ENCODE measurements at places on chromosomes 12 and 14.

- no peak for DNase-seq
Observed at GRCh38 chr12:106633451-106633823, 50.6 kb downstream of the RFX4 start.

DNA sequence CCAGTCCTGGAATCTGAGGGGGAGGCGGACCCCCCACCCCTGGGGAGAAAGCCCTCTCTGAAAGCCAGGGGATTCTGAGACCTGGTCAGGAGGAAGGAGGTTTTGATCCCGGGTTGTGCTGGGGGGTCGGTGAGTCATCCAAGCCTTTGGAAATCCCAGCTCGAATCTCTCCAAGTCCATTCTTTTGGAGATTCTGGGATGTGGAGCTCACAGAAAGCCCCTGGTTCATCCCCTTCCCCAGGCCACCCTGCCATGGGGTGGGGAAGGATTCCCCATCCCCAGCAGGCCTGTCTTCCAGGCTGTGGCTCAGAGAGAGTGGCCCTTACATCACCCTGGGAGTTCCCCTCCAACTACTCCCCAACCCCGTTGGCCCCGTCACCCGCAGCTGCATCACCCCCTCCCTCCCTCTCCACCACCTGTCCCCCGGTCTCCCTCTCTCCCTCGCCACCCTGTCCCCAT is 14.3 kb downstream of the EXOC3L4 start:
- no peak for DNase-seq

GRCh38 chr14:24238123-24238522 is 4.3 kb downstream of the TINF2 start:
- DNase-seq: no peak

- DNase-seq: no peak
Observed at GRCh38 chr12:127145929-127146789, 1120.8 kb upstream of the TMEM132C start.

DNA sequence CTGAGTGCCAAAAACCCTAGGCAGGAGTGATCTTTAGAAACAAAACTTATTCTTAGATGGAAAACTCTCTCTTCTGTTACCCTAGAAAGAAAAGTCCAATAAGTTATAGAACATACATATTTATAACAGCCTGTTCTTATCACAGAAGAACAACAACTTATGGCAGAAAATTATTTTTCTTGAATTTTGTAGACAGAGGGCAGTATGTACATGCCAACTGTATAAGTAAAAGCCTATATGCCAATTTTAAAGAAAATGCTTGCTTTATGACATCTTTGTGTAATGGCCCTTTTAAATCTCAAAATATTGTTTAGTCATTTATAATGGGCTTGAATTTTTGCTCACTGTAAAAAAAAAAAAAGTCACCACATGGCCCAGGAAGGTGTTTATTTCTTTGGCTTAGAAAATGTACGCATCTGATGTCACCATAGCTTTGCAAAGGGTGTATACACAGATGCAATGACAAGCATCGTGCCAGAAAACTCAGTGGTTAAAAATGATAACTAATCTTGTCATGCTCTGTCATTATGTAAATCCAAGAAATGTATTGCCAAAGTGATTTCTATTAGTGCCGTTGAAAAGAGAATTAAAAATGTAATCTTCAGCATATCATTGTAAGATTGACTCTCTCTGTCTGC is 38.3 kb upstream of the GRIP1 start:
- DNase-seq: no peak

DNA sequence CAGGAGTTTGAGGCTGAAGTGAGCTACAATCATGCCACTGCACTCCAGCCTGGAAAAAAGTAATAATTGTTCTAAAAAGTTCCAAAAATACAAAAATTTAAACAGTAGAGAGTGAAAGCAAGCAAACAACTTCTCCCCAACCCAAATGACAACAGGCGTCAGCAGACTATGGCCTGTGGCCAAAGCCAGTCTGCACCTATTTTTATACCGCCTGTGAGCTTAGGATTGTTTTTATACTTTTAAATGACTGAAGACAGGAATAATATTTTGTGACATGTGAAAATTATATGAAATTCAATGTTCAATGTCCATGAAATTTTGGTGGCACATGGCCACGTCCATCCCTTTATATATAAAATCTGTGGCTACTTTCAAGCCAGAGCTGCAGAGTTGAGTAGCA is 48.2 kb upstream of the TMCC3 start:
- no peak for DNase-seq

- no peak for DNase-seq
Observed at GRCh38 chr12:21416511-21417121, 20.8 kb upstream of the PYROXD1 start.

DNA sequence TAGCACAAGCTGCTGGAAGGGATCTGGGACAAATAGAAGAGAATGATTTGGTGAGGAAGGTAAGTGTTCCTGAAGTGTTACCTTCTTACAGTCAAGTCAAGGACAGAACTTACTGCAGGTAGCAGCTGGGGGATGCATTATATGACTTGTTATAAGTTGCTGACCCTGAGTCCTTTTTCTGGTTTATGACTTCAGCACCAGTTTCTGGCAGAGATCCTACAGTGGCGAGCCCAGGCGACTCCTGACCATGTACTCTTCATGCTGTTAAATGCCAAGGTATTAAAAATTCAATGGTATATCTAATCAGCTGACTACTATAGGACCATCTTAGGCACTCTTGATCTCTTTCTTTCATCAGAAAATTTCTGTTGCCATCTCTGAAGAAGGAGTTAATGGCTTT is 45.1 kb upstream of the ATF1 start:
- DNase-seq: no peak

- DNase-seq: no peak
Observed at GRCh38 chr12:55499810-55500252, 7.7 kb downstream of the OR6C68 start.

GRCh38 chr12:89994911-89995310 is 286.3 kb upstream of the ATP2B1 start:
- DNase-seq: no peak

GRCh38 chr14:65847075-65847847 is 434.7 kb downstream of the FUT8 start:
- no peak for DNase-seq

DNA sequence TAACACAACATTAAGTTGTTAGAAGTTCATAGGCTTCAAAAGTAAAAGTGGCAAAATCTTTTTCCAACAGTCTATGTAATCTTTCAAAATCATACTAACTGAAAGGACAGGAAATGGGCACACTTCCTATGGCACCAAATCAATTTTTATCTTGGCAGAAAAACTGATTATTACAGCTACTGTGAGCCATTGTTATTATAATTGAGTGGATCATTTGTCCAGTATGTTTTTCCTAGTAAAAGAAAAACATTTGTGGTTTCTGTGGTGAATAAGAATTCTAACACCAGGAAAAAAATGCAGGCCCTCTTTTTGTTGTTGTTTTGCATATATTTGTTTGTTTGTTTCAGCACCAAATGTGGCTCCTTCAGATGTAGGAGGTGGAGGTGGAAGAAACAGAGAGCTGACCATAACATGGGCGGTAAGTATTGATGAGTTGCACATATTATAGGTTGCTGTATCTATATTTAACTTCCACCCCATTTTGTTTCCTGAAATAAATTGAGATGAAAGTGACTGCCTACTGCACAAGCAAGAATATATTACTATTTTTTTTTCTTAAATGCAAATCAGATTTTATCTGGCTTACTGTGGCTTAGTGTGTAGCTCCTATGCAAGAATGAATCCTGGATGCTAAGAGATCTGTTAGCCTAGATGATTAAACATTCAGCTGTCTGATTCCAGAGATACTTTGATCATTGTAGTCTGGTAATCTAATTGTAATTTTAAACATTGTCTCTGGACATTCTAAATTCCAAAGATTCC is 174.1 kb upstream of the PDZRN4 start:
- no peak for DNase-seq

GRCh38 chr12:100401660-100402059 is 44.8 kb downstream of the SLC17A8 start:
- no peak for DNase-seq

DNA sequence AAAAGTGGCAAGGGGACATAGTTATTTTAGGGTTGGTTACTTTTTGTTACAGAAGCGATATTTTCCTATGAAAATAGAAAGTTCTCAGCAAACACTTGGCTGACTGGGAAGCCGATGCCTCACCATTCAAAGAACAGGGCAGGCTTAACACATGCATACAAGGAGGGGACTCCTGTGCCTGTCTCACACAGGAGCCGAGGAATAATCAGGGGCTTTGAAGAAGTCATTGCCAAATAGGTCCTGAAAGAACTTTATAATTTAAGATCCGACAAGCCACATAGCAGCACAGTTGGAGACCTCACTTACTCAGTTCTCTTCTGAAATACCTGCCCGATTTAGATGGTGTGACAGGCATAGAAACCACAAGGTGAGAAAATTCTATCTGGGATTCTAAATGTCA is 389.8 kb downstream of the EMP1 start:
- DNase-seq: no peak

DNA sequence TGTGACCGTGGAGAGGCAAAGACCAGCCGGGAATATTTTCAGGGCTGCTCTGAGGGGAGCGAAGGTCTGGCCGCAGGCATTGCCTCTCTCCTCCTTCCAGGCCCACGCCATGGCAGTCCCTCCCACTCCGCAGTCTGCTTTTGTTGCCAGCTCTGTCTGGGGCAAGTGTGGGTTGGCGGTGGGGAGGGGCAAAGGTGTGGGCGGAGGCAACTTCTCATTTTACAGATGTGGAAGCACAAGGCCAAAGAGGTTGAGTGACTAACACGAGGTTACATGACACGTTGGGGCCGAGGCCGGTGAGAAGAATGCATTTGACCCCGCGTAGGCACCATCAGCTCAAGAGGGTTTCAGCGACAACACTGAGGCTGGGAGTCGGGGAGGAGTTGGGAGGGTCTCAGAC is 6.1 kb upstream of the FAIM2 start:
- no peak for DNase-seq

- DNase-seq: no peak
Observed at GRCh38 chr12:28082096-28082495, 108.2 kb upstream of the CCDC91 start.

- no peak for DNase-seq
Observed at GRCh38 chr14:63492391-63492790, 50.8 kb downstream of the PPP2R5E start.

DNA sequence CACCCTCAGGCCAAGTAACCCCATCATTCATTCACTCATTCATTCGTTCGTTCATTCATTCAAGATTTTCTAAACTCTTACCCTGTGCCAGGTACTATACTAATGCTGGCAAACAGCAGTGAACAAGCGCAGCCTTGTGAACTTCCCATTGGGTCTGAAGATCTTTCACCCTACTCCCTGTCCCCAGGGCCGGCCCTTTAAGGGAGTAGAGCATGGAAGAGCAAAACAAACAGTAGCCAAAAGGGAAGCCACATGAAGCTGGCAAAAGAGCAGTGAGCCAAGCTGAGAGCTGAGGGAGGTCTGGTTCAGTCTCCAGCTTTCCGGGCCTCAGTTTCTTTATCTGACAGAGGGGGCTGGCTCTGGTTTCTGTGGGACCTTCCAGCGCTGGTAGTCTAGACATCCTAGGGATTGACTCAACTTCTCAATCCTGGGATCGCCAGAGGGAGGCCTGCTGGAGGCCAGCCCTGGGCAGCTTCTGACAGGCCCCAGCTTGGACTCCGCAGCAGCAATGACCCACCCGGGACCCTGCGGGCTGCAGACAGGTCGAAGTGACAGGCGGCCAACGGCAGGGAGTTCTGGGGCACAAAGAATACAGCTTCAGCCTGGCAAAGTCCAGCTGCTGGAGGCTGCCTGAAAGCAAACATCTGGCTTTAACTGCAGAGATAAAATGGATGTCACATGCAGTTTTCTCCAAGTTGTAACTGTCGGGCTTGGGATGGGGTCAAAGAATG is 27.1 kb downstream of the ACTN1 start:
- no peak for DNase-seq

GRCh38 chr12:24625103-24625502 is 323.8 kb downstream of the BCAT1 start:
- no peak for DNase-seq

DNA sequence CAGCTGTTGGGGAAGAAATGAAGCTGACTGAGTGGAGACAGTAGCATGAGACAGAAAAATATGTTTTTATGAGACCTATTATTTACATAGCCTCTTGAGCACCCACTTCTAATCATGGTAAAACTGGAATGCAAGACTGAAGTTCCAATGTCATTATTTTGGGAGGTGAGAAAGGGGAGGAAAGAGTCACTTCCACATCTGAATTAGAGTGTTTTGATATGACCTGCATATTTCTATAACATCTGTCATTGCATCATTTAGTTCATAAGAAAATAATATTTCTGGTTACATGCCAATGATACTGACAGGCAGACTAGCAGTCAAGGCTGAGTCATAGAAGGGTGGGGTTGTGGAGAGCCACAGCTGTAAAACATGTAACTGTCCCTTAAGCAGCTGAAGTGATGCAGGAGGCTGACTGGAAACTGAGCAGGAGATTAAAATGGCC is 26.7 kb downstream of the NTN4 start:
- no peak for DNase-seq

GRCh38 chr12:13005649-13006048 is 5.6 kb upstream of the HEBP1 start:
- no peak for DNase-seq

- no peak for DNase-seq
Observed at GRCh38 chr14:82060219-82060618, 526.6 kb upstream of the SEL1L start.

- DNase-seq: no peak
Observed at GRCh38 chr12:77578466-77579220, 252.1 kb upstream of the NAV3 start.

DNA sequence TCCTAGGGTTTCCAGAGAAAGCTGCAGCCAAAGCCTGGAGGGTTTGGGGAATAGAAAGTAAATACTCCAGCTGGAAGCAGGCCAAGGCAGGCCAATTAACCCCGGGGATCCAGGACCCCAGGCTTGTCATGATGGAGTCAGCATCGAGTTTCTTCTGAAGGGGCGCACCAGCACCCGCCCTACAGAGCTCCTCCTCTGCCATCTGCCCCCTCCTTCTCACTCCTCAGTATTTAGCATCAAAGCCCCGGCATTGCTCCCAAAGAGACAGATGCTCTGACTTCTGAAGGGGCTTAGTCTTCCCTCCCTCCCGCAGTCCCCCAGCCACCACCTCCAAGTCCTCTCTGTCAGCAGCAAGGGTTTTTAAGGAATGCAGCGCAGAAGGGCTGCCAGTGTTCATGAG is 285.1 kb upstream of the NOS1 start:
- DNase-seq: no peak

DNA sequence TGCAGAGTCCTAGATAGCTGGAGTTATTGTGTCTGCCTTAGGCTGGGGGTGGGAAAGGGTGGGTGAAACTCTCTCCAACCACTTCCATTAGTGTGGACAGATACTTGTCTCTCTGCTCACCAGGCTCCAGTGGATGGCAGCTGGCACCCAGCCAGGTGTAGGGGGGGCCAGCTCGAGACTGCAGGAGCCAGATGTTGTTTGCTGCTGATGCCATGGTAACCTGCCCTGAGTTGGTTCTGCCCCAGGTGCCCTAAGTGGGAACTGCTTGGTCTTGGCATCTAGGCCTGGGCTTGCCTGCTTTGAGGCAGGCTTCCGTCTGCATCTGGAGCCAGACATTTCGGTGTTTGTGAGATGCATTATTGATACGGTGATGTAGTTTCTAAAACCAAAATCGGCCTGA is 82.2 kb downstream of the ADCK1 start:
- no peak for DNase-seq

- no peak for DNase-seq
Observed at GRCh38 chr14:21680072-21680471, 6.5 kb upstream of the OR4E1 start.

GRCh38 chr14:95683793-95684192 is 2.4 kb upstream of the TCL1B start:
- DNase-seq: peak; percentile 69

GRCh38 chr12:67855103-67855502 is 134.1 kb upstream of the IFNG-AS1 start:
- no peak for DNase-seq
